ENCODE measurements at places on chromosomes 6 and 20. TPM values are rescaled to one million over a fixed set of nuclear protein-coding genes. Genes with fewer than 3 reads are reported as not detected.
A peak's percentile ranks its signal among the peaks of the same experiment; 100 is the strongest.

- H3K4me3 ChIP-seq, result no peak overlapping the region
- H3K27ac ChIP-seq, result no peak overlapping the region
- H3K27me3 ChIP-seq, result no peaks in the 10 kb centered on the region
- no peaks in the 10 kb centered on the region for H3K36me3 ChIP-seq
Observed at GRCh38 chr20:34300809-34301586, 2.2 kb downstream of the AHCY start.

DNA sequence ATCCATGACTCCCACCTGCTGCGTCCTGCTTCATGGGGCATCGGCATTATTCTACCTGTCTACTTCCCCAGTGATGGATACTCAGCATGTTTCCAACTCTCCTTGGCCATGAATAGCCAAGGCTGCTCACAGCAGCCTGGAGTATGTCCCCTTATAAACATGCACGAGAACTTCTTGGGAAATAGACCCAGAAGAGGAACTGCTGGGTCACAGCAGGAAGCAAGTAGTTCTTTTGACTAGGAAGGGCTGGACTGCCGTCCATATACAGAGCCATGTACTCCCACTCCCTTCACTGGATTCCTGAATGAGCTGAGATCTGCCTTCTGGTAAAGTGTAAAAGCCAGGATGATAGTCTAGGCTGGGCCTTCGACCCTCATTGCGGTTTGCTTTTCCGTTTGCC is 106.3 kb upstream of the KCNK16 start:
- no peak overlapping the region for H3K27ac ChIP-seq
- H3K36me3 ChIP-seq, result no peaks in the 10 kb centered on the region
- DNase-seq, result no peak

- H3K4me3 ChIP-seq, result no peak overlapping the region
- no peaks in the 10 kb centered on the region for H3K27me3 ChIP-seq
- no peaks in the 10 kb centered on the region for H3K36me3 ChIP-seq
- DNase-seq, result no peak
- H3K4me1 ChIP-seq, result no peaks in the 10 kb centered on the region
Observed at GRCh38 chr20:22861990-22862389, 173.1 kb upstream of the SSTR4 start.

GRCh38 chr6:11868392-11868791 is 89.8 kb upstream of the ADTRP start:
- H3K27me3 ChIP-seq, result no peaks in the 10 kb centered on the region
- H3K27ac ChIP-seq, result no peak overlapping the region
- DNase-seq, result no peak
- H3K4me3 ChIP-seq, result no peak overlapping the region
- no peaks in the 10 kb centered on the region for H3K36me3 ChIP-seq
- H3K4me1 ChIP-seq, result peaks cover 10% of the 10 kb centered on the region

DNA sequence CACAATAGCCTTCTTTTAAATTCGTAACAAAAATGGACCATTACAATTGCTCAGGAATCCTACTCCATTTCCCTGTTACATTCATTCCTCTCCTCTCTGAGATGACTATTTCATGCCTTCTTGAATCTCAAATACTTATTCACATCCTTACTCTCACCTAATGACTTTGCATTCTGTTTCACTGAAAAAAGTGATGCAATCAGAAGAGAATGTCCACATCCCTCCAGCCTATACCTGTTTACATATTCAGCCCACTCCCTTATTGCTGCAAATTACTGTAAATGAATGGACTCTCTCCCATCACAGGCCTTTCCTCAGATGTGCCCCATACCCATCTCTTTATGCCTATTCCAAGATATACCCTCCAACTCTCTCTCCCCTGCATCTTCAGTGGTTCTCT is 8.6 kb downstream of the TAAR1 start:
- no peak overlapping the region for H3K4me3 ChIP-seq
- no peak overlapping the region for H3K27ac ChIP-seq
- no peaks in the 10 kb centered on the region for H3K27me3 ChIP-seq
- H3K36me3 ChIP-seq, result no peaks in the 10 kb centered on the region
- no peak for DNase-seq

DNA sequence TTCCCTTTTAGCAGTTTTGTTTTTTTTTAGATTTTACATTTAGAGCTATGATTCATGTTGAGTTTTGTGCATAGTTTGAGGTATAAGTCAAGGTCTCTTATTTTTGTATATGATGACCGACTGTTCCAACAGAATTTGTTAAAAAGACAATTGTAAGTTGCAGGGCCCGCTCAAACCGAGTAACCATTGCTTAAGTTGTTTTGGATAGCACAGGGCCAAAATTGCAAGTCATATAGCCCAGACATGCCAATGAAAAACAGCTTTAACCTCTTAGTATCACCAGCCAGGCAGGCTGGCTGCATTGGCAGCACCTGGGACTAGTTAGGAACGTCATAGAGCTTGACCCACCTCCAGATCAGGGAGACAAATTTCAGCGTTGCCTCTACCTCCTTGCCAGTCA is 47.3 kb downstream of the PFDN4 start:
- no peak overlapping the region for H3K27ac ChIP-seq
- H3K36me3 ChIP-seq, result no peaks in the 10 kb centered on the region
- peaks cover 2% of the 10 kb centered on the region for H3K27me3 ChIP-seq
- no peak for DNase-seq
- H3K4me3 ChIP-seq, result no peak overlapping the region
- H3K4me1 ChIP-seq, result no peaks in the 10 kb centered on the region

GRCh38 chr6:36216559-36216958 is 20.0 kb downstream of the BRPF3 start:
- H3K4me1 ChIP-seq, result peaks cover 2% of the 10 kb centered on the region
- H3K4me3 ChIP-seq, result no peak overlapping the region
- no peaks in the 10 kb centered on the region for H3K36me3 ChIP-seq

DNA sequence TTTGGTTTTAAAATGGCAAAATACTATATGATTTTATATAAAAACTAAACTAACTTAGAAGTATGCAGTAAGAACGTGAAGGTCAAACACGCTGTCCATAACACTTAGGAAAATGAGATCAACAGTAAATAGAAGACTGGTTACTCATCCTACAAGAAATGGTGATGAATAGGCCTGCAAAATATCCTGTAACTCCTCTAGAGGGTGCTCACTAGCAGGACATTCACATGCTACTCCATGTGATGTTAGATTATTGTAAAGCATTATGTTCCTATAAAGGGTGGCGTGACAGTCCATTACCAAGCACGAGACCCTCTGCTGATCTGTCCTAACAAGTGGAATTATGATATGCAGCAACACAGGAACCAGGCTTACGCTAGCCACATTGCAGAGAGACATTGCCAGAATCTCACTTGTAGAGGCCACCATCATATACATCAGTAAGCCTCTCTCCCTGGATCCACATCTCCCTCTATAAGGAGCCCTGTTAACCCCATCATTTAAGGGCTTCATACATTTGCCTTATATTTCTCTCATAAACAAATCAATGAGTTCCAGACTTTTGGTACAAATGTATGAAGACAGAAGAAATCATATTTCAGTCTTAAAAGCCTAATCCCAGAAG is 18.0 kb upstream of the DEFB129 start:
- H3K4me3 ChIP-seq, result no peak overlapping the region
- H3K27me3 ChIP-seq, result no peaks in the 10 kb centered on the region
- H3K4me1 ChIP-seq, result no peaks in the 10 kb centered on the region
- no peak overlapping the region for H3K27ac ChIP-seq
- no peak for DNase-seq

- H3K4me3 ChIP-seq, result no peak overlapping the region
- no peaks in the 10 kb centered on the region for H3K27me3 ChIP-seq
- no peaks in the 10 kb centered on the region for H3K36me3 ChIP-seq
- H3K27ac ChIP-seq, result no peak overlapping the region
- H3K4me1 ChIP-seq, result no peaks in the 10 kb centered on the region
- no peak for DNase-seq
Observed at GRCh38 chr6:138086573-138087196, 20.5 kb downstream of the PERP start.

- H3K27me3 ChIP-seq, result no peaks in the 10 kb centered on the region
- H3K4me1 ChIP-seq, result peaks cover 1% of the 10 kb centered on the region
- no peak overlapping the region for H3K4me3 ChIP-seq
Observed at GRCh38 chr6:20931093-20931492, 396.8 kb downstream of the CDKAL1 start.

GRCh38 chr6:41739041-41739440 is 3.6 kb upstream of the TFEB start:
- H3K27me3 ChIP-seq, result no peaks in the 10 kb centered on the region
- no peak for DNase-seq
- no peak overlapping the region for H3K27ac ChIP-seq
- H3K4me1 ChIP-seq, result no peaks in the 10 kb centered on the region

DNA sequence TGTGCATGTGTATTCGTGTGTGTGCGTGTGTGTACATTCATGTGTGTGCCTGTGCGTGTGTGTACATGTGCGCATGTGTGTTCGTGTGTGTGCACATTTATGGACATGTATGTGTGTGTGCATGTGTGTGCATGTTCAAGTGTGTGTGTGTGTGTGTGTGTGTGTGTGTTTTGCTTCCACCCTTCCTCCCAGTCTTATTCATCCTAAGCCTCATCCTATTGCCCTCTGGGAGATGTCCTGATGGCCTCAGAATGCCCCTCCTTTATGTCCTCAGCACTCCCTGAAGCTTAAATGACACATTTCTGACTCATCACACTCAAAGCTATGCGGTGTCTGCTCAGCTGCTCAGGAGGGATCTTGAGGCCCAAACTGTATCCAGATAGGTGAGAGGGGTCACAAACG is 76.6 kb upstream of the CCDC167 start:
- H3K27ac ChIP-seq, result no peak overlapping the region
- H3K27me3 ChIP-seq, result no peaks in the 10 kb centered on the region
- DNase-seq, result no peak
- no peaks in the 10 kb centered on the region for H3K4me1 ChIP-seq
- no peaks in the 10 kb centered on the region for H3K36me3 ChIP-seq

- H3K4me1 ChIP-seq, result peaks cover 17% of the 10 kb centered on the region
- H3K27me3 ChIP-seq, result no peaks in the 10 kb centered on the region
- no peak overlapping the region for H3K4me3 ChIP-seq
- H3K27ac ChIP-seq, result peak overlapping the region; percentile 55
- DNase-seq, result peak; percentile 42
- no peaks in the 10 kb centered on the region for H3K36me3 ChIP-seq
Observed at GRCh38 chr20:38123021-38123587, 42.0 kb downstream of the TGM2 start.

DNA sequence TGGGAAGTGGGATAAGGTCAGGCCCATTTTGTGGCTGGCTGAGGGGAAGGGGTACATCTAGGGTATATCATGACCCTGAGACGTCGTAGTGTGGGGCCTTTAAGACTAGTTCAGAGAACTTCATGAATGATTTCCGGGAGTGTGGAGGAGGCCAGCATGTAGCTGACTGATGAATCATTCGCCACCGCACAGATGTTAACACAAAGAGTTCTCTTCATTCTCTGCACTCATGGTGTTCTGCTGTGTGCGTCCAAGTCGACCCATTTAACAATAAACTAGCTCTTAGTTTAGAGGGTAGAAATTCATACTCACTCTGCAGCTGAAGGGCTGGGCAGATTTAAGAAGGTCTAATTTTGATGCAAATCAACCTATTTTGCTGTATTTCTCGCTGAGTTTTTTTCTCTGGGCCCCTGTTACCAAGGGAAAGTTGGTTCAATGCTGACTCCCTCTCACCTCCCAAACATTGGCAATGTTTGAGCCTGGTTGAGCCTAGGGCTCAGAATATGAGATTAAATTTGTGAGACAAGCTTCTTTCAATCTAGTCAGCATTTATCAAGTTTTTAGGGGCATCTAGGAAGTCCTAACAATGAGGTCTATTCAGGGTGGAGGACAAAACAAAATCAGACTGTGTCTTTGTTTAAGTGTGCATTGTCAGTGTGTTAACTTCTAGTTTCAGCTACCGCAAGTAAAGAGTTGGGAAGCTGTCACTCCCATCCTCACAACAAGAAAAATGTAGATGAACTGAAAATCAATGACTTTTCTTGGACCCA is 106.8 kb upstream of the CBLN4 start:
- H3K27ac ChIP-seq, result no peak overlapping the region
- no peaks in the 10 kb centered on the region for H3K36me3 ChIP-seq
- H3K27me3 ChIP-seq, result no peaks in the 10 kb centered on the region
- peaks cover 1% of the 10 kb centered on the region for H3K4me1 ChIP-seq
- H3K4me3 ChIP-seq, result no peak overlapping the region

- no peak overlapping the region for H3K4me3 ChIP-seq
- no peaks in the 10 kb centered on the region for H3K36me3 ChIP-seq
- no peak for DNase-seq
Observed at GRCh38 chr6:144090384-144090783, 5.0 kb downstream of the SF3B5 start.

DNA sequence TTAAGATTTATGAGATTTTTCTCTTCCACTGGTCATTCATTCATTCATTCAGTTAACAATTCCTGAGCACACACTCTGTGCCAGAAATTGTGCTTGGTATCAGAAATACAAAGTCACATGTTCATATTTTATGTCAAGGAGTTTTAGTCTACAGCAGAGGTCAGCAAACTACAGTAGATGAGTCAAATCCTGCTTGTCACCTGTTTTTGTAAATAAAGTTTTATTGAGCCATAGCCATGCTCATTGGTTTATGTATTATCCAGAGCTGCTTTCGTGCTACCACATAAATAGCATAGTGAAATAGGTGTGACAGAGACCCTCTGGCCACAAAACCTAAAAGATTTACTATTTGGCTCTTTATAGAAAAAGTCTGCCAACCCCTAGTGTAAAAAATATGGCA is 46.8 kb downstream of the THEMIS start:
- no peaks in the 10 kb centered on the region for H3K36me3 ChIP-seq
- no peaks in the 10 kb centered on the region for H3K27me3 ChIP-seq
- H3K4me3 ChIP-seq, result no peak overlapping the region
- no peak for DNase-seq

GRCh38 chr6:51093871-51094270 is 275.2 kb downstream of the TFAP2B start:
- DNase-seq, result no peak
- no peaks in the 10 kb centered on the region for H3K27me3 ChIP-seq
- H3K27ac ChIP-seq, result no peak overlapping the region

- no peak for DNase-seq
- H3K4me1 ChIP-seq, result peaks cover 15% of the 10 kb centered on the region
- H3K36me3 ChIP-seq, result no peaks in the 10 kb centered on the region
- H3K4me3 ChIP-seq, result no peak overlapping the region
- no peaks in the 10 kb centered on the region for H3K27me3 ChIP-seq
Observed at GRCh38 chr6:167568407-167569024, 243.6 kb downstream of the TTLL2 start.

DNA sequence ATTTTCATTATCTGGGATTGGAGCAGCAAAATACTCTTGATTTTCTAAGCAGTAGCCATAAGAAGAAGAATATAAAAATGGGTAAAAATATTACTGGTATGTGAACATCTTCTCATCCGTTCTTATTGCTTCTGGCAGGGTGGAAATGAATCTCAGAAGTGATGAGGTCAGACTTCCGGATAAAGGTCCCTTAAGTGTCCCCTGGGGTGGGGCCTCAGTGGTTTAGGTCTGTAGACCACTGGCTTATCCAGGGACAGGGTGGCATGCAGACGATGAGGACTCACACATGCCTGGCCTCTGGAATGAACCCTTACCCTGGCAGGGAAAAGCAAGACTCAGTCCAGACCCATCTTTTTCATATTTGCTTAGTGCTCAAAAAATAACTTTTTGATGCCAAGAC is 143.3 kb downstream of the UST start:
- no peak for DNase-seq
- no peak overlapping the region for H3K27ac ChIP-seq
- H3K36me3 ChIP-seq, result no peaks in the 10 kb centered on the region
- H3K4me1 ChIP-seq, result peaks cover 17% of the 10 kb centered on the region

The VPS52 gene
- total RNA-seq, result 51.3 TPM

The QRSL1 gene
- total RNA-seq, result 15.7 TPM

The FOXP4 gene
- total RNA-seq, result 15.5 TPM

The IMPG1 gene
- not detected for total RNA-seq

The ENPP4 gene
- 5.3 TPM for total RNA-seq

The RIPPLY2 gene
- total RNA-seq, result 0.40 TPM

The TMEM74B gene
- 0.48 TPM for total RNA-seq

The GLP1R gene
- not detected for total RNA-seq

The CLVS2 gene
- total RNA-seq, result under 0.01 TPM

The PSORS1C1 gene
- total RNA-seq, result 0.48 TPM

The TRIM40 gene
- total RNA-seq, result not detected

The WRNIP1 gene
- total RNA-seq, result 33.8 TPM

The PKIB gene
- total RNA-seq, result 1.5 TPM

The RIPOR3 gene
- total RNA-seq, result 6.1 TPM

The RNF8 gene
- total RNA-seq, result 14.3 TPM

Measured in ovary (tissue), 10 donors.